ENCODE measurements at places on chromosomes 11 and 22. TPM values are rescaled to one million over a fixed set of nuclear protein-coding genes. Genes with fewer than 3 reads are reported as not detected.

The OR4P4 gene
- not detected for total RNA-seq

The MYEOV gene
- 4.5 TPM for total RNA-seq

The ST14 gene
- total RNA-seq: 604 TPM

The STK33 gene
- total RNA-seq: 3.7 TPM

The RAG1 gene
- 0.47 TPM for total RNA-seq

The GLYATL2 gene
- 0.22 TPM for total RNA-seq

The GLYAT gene
- not detected for total RNA-seq

The SCT gene
- total RNA-seq: 1.1 TPM

The POTEH gene
- total RNA-seq: not detected

The E2F8 gene
- 26.8 TPM for total RNA-seq

The CNIH2 gene
- total RNA-seq: 0.58 TPM

DNA sequence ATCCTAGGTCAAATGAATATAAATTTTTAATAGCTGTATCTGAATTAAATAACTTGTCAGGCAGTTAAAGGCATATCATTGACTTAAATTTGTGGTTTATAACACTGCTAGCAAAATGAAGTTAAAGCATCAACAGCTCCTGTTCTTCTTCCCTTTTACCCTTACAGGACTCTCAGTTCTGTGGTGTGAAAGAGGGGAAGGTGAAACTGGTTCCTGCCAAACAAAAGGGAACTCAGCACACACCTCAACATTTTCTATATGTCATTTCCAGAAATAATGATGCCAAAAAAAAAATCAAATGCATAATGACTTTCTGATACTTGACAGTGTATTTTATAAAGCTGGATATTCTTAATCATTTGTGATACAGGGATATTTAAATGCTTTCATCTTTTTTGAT, 21.2 kb downstream of the ARL14EP start:
- DNase-seq: no peak

DNA sequence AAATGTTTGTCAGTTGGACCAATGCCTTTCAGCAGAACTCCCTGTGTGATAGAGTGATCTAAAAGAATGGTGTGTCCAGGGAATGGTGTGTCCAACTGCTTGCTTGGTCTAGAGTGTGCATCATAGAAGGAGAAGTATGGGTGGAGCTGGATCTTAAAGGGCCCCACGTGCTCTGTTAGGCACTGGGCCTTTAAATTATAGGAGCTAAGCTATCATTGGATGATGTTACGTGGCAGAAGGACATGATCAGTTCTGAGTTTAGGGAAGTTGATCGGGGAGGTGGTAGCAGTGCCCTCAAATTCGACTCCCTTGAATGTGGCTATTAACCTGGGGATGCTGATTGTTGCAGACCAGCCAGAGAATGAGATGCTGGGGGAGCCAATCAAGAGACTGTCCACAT, 16.4 kb downstream of the STX3 start:
- no peak for DNase-seq

DNA sequence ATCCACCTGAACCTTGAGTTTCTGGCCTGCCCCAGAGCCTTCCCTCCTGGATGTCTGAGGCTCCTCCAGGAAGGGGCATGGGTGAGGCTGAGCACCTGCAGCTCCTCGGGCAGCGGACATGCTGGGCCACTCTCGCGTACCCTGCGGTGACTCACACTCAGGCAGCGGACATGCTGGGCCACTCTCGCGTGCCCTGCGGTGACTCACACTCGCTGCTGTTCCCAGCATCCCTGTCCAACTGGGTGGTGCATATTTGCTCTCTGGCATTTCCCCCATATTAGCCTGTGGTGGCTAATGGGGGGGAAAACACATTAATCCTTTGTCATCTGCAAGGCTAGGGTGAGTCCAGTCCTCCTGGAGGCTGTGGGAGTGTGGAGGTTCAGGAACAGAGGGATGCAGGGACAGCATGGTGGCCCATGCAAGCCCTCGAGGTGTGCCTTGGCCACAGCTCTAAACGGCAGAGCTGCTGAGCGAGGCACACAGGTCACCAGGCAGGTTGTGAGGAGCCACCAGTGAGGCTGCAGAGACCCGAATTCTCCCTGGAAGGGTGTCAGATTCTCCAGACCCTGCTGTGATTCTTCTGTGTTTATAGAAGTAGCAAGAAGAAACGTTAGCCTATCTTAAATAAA, 728.1 kb downstream of the BRD1 start:
- no peak for DNase-seq

- DNase-seq: no peak
Measured at GRCh38 chr11:73225001-73225686, 7.1 kb downstream of the P2RY2 start.

DNA sequence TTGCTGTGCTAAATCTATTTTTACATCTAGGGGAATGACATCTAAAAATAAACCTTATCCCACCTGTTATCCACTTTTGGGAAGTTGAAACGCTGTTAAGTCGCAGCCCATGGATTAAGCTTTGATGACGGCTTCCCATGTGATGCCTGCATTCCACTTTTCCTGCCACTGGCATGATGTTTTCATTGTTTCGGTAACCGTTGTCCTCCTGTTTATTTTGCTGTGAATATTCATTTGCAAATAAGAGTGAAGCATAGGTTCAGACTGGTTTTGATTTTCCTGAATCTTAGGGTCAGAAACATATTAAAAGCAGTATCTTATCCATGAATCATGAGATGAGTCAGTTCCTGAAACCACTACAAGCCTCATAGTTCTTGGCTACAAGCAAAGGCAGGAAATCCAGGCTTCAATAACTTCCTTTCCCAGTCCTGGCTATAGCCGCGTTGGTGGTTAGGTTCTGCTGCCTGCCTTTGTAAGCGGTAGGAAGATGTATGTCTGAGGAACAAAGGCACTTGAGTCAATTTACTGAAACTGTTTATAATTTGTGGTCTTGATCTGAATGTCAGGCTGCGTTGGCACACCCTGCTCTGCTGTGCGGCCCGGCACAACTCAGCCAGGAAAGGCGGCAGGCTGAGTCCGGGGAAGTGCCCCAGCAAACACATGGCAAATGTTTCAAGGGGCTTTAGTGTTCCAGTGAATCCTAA, 19.4 kb downstream of the TEAD1 start:
- peak; percentile 57 for DNase-seq

- no peak for DNase-seq
Measured at GRCh38 chr11:128715691-128716561, 22.1 kb downstream of the FLI1 start.

- peak; percentile 87 for DNase-seq
Measured at GRCh38 chr11:115653926-115654325, 149.7 kb upstream of the CADM1 start.

- no peak for DNase-seq
Measured at GRCh38 chr11:110524238-110524637, 94.5 kb downstream of the FDX1 start.

DNA sequence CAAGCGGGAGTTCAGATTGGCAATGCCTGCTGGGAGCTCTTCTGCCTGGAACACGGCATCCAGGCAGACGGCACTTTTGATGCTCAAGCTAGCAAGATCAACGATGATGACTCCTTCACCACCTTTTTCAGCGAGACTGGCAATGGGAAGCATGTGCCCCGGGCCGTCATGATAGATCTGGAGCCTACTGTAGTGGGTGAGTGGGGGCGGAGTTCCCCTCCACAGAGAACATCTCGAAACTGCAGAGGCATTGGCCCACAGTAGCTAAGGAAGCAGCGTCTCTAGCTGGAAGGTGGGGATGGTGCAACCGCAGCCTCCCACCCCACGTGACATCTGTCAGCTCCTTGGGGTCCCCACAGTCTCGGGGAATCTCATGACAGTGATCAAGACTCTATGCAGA, 10.9 kb downstream of the TUBA8 start:
- DNase-seq: no peak

GRCh38 chr11:73759610-73760134, 1.2 kb downstream of the RAB6A start:
- DNase-seq: no peak

DNA sequence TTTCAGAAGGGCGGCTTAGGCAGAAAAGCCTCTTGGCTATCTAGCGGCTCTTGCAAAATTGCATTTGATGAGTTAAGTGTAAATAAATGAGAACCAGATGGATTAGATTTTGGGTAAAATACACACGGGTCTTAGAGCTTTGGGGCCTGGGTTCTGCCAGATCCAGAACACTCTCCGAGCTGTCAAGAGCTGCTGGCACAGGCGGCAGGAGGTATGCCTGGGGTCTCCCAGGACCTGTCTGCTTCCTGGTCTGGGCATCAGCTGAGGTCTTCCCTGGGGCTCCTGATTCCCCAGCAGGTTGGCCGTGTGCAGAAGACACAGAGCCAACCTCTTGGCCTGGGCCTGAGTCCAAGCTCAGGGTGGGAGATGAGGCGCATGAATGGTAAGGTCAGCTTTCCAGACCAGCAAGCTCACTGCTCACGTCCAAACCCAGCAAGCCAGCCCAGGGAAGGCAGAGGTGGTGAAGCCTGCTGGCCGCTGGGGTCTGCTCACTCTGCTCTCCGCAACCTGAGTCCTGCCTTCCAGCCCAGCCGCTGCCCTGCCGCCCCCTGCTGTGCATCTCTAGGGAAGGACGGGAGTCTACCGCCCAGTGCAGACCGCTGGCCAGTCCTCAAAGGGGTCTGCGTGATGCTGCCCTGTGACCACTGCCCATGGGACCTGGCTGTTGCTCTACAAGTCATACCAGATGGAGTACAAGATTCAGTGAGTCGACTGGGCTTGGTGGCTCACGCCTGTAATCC, 44.9 kb downstream of the SCUBE1 start:
- no peak for DNase-seq
